Posterior vena cava (tissue), 2 donors: ENCODE measurements at places on chromosomes 5 and 9.

DNA sequence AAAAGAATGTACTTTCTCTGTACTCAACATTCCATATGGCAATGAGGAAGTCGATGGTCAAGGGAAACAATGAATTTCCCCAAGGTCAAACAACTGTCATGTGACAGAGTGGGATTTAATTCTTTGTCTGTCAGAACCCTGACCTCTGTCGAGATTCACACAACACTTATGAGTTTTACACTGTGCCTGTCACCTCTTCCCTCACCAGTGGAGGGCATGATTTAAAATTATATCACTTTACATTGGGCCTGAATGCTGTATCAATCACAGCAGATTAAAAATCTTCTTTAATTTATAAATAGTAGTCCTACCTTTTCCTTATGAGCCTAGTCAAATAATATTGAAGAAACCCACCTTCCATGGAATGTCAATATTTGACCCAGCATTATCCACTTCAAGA, 276.7 kb downstream of the CDH10 start:
- no peak for DNase-seq

- peak; percentile 50 for DNase-seq
Measured at GRCh38 chr9:129273136-129273895, 95.3 kb upstream of the IER5L start.

- DNase-seq: no peak
Measured at GRCh38 chr5:72837524-72838096, 21.1 kb downstream of the TNPO1 start.

DNA sequence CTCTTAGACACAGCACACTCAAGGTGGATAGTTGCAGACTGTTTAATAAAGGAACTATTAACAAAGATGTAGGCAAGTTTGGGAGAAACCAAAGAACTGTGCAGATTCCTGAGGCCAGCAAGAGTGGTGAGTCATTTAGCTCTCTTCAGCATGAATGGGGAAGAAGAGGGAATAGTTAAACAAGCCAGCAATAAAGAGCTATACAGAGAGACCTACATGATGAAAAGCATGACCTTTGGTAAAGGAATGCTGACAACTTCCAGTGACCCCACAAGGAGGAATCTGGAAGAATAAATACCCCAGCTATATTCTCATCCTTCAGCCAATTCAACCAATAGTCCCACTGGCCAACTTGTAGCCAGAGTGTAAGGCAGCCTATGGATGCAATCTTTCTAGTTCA, 706.0 kb upstream of the GRAMD2B start:
- no peak for DNase-seq
